ENCODE measurements at places on chromosomes 2 and 18. TPM values are rescaled to one million over a fixed set of nuclear protein-coding genes. Genes with fewer than 3 reads are reported as not detected.

DNA sequence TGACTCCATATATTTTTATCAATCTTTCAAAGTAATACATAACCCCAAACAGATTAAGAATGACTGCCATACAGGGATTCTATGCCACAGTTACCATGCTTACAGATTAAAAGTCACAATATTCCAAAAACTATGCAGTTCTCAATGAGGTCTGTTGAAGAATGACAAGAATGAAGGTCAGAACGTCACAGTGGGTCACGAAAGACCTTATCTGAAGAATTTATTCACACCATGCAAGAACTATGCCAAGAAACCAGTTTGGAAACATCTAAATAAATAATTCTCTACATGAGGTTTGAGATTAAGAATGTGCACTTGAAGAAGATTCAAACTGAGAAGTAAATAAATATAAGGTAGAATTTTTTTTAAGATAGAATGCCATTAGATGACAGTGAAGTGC lies 253.3 kb downstream of the EXOC6B start:
- H3K27me3 ChIP-seq = no peaks in the 10 kb centered on the region
- H3K27ac ChIP-seq = no peak overlapping the region
- no peaks in the 10 kb centered on the region for H3K4me1 ChIP-seq
- H3K4me3 ChIP-seq = no peak overlapping the region

- H3K4me3 ChIP-seq = peak within 1 kb of the TSS; percentile 75
- H3K4me1 ChIP-seq = peaks cover 25% of the 10 kb centered on the region
- no peaks in the 10 kb centered on the region for H3K27me3 ChIP-seq
- H3K27ac ChIP-seq = peak within 1 kb of the TSS; percentile 74
- no peaks in the 10 kb centered on the region for H3K36me3 ChIP-seq
Measured at GRCh38 chr2:152335016-152335725, at the start of gene FMNL2. Gene FMNL2 (plus strand): TSS chr2:152335174.

GRCh38 chr2:190409616-190410015 lies 1.5 kb downstream of the MFSD6 start:
- no peak overlapping the region for H3K27ac ChIP-seq
- no peak for DNase-seq
- no peak overlapping the region for H3K4me3 ChIP-seq
- H3K36me3 ChIP-seq = no peaks in the 10 kb centered on the region
- no peaks in the 10 kb centered on the region for H3K27me3 ChIP-seq

DNA sequence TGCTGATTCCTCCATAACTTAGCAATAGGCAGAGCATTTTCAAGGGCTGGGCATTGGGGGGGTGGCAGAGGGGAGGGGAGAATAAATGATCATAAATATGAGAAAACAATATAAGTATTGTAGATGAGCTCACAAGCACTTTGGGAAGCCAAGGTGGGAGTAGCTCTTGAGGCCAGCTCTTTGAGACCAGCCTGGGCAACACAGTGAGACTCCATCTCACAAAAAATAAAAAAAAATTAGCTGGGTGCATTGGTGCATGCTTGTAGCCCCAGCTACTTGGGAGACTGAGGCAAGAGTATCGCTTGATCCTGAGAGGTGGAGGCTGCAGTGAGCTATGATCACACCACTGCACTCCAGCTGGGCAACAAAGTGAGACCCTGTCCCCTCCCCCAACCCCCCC lies 75.9 kb downstream of the MYCN start:
- no peaks in the 10 kb centered on the region for H3K4me1 ChIP-seq
- DNase-seq = no peak
- no peak overlapping the region for H3K27ac ChIP-seq
- H3K4me3 ChIP-seq = no peak overlapping the region
- no peaks in the 10 kb centered on the region for H3K27me3 ChIP-seq

DNA sequence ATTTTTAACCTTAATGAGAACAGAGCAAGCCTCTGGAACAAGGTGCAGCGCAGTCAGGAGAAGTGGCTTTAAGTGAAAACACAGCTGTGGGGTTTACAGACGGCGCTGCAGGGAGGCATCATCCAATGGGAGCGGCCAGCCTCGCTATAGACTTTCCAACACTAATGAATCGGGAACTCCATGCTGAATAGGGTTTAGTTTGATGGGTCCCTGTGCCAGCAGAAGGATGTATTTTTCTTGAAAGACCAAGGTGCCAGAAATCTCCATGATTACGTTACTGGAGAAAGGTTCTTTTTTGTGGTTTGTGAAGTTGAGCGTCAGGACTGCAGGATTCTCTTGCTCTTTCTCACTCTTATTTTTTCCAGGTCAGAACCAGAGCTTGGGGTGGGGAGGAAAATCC lies 87.9 kb upstream of the ALPP start:
- no peaks in the 10 kb centered on the region for H3K27me3 ChIP-seq
- H3K4me3 ChIP-seq = no peak overlapping the region
- no peak for DNase-seq
- peaks cover 14% of the 10 kb centered on the region for H3K4me1 ChIP-seq

Gene FAM124B
- polyA plus RNA-seq = 0.03 TPM

DNA sequence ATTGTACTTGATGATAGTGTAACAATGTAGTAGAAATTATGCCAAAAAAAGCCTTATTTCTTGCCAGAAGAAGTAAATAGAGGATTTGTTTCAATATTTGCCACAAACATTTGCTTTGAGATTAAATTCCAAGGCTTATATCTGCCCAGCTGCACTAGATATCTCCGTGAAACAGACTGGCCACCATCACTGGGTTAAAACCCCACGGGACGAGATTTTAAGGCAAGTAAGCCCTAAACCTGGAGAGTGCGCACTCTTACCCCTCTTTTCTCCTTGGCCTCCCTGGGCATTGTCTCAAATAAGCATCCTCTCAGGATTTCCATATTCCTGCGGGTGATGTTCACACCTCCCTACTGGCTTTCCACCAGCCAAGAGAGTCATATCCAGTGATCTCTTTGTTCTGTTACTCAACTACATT lies 334.4 kb downstream of the AGPS start:
- H3K36me3 ChIP-seq = no peaks in the 10 kb centered on the region
- H3K4me3 ChIP-seq = no peak overlapping the region
- H3K27ac ChIP-seq = no peak overlapping the region
- no peaks in the 10 kb centered on the region for H3K27me3 ChIP-seq
- DNase-seq = no peak
- no peaks in the 10 kb centered on the region for H3K4me1 ChIP-seq

All from keratinocyte (primary cell).